ENCODE measurements at places on chromosomes 5 and 9. TPM values are rescaled to one million over a fixed set of nuclear protein-coding genes. Genes with fewer than 3 reads are reported as not detected.

The PCA3 gene
- 0.76 TPM for polyA plus RNA-seq

The PCDHB10 gene
- polyA plus RNA-seq: 1.7 TPM

The MAPK9 gene
- polyA plus RNA-seq: 16.8 TPM

The LHX3 gene
- not detected for polyA plus RNA-seq

The AIF1L gene
- 76.4 TPM for polyA plus RNA-seq

The SPINK13 gene
- polyA plus RNA-seq: not detected

The ZNF346 gene
- 6.8 TPM for polyA plus RNA-seq

The SPATA31E1 gene
- 0.05 TPM for polyA plus RNA-seq

The TMEM171 gene
- polyA plus RNA-seq: 1.9 TPM

The MED22 gene
- 20.9 TPM for polyA plus RNA-seq

The ELAVL2 gene
- 18.6 TPM for polyA plus RNA-seq

The FXN gene
- polyA plus RNA-seq: 66.4 TPM

The FAM13B gene
- 12.9 TPM for polyA plus RNA-seq

The SPINK4 gene
- not detected for polyA plus RNA-seq

The SH3TC2 gene
- polyA plus RNA-seq: not detected
